ENCODE measurements at places on chromosomes 1 and 21.

DNA sequence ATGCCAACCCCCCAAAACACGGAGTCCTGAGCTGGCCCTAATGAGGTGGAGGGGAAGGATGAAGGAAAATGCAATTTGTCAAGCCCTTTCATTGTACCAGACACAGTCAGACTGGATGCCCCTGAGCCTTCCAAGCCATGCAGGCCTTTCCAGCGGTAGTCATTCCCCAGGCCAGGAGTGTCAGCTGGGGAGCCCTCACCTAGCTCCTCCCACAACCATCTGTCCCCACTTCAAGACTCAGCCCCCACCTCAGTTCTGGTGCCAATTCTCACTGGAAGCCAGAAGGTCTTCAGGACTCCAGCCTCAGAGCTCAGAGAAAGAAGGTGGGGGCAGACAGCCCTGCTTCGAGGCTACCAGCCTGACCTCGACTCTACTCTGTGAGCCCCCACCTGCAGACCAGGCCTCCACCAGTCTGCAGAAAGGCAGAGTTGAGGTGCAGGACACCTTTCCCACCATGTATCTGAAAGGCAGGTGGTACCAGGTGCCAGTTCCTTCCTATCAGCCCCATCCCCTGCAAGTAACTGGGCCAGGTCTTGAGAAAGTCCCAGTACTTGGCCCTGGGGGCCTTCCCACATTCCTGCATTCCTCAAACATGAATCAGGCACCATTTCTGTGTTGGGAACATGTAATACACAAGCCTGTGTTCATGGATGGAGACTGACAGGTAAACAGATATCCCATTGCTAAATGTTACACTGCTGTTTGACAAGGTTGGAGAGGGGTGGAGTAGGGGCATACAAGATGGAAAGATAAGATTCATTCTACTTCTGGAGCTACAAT lies 180.6 kb upstream of the EDN2 start:
- H3K36me3 ChIP-seq = no peaks in the 10 kb centered on the region
- H3K27ac ChIP-seq = peak overlapping the region; percentile 14
- H3K4me1 ChIP-seq = peaks cover 53% of the 10 kb centered on the region
- no peaks in the 10 kb centered on the region for H3K27me3 ChIP-seq
- no peak overlapping the region for H3K4me3 ChIP-seq
- DNase-seq = no peak

DNA sequence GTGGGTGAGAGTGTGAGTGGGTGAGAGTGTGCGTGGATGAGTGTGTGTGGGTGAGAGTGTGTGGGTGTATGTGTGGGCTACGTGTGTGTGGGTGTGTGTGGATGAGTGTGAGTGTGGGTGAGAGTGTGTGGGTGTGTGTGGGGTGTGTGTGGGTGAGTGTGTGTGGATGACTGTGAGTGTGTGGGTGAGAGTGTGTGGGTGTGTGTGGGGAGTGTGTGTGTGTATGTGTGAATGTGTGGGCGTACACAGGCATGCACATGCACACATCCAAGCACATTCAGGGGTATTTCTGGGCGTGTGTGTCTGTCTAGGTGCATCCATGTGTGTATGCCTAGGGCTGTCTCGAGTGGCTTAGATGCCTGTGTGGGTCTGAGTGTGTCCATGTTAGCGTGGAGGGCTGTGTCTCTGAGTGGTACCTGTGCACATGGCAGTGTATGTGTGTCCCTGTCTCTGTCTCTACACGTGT lies 14.0 kb downstream of the SDC3 start:
- H3K4me3 ChIP-seq = no peak overlapping the region
- H3K27ac ChIP-seq = no peak overlapping the region
- DNase-seq = no peak
- peaks cover 21% of the 10 kb centered on the region for H3K27me3 ChIP-seq
- no peaks in the 10 kb centered on the region for H3K4me1 ChIP-seq
- H3K36me3 ChIP-seq = no peaks in the 10 kb centered on the region

DNA sequence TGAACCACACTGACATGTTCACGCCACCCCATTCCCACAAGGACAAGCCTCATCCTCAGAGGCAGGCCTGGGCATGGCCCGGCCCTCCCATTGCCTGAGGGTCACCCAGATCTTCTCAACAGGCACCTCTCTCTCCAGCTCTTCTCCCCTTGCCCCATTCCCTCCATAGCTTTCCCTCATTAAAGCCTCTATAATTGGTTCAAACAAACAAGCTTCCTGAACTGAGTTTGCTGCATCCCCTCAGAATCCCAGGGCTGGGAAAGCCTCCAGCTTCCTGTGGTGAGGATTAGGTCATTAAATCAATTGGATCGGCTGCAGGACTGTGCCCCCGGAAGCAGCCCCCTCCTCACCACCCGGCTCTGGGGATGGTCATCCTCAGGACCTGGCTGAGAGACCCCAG lies 18.9 kb downstream of the CTNNBIP1 start:
- no peaks in the 10 kb centered on the region for H3K27me3 ChIP-seq
- H3K4me1 ChIP-seq = peaks cover 20% of the 10 kb centered on the region
- no peak for DNase-seq
- H3K27ac ChIP-seq = no peak overlapping the region

GRCh38 chr1:203531063-203531462 lies 37.1 kb downstream of the OPTC start:
- DNase-seq = no peak
- no peak overlapping the region for H3K27ac ChIP-seq
- H3K36me3 ChIP-seq = no peaks in the 10 kb centered on the region
- H3K27me3 ChIP-seq = peaks cover 8% of the 10 kb centered on the region
- H3K4me1 ChIP-seq = peaks cover 12% of the 10 kb centered on the region

DNA sequence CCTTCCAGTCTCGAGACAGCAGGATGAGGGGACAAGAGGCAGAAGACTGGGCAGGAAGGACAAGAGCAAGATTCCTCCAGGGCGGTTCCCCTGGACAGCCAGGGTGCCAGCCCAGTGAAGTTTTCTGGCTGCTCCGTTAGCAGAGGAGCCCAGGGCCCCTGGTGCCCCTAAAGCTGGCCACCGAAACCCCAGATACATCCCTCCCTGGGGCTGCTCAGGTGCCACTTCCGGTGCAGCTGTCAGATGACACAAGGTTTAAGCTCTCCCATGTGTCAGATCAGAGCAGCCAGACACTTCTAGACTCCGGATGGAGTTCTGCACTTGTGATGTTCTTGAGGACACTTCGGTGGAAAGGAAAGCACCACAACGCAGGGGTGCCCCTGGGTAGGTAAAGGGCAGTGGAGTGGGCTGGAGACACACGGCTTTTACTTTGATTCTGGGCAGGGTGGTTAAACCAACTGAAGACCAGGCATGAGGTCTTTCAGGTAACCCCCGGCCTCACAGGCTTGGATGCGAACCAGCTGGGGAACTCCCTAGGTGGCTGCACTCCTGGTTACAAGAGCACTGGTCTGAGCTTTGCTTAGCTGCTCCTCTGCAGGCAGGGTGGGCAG lies 85.7 kb downstream of the ITPKB start:
- peak overlapping the region; percentile 95 for H3K27ac ChIP-seq
- peaks cover 69% of the 10 kb centered on the region for H3K4me1 ChIP-seq
- peaks cover 10% of the 10 kb centered on the region for H3K36me3 ChIP-seq
- peak; percentile 70 for DNase-seq

DNA sequence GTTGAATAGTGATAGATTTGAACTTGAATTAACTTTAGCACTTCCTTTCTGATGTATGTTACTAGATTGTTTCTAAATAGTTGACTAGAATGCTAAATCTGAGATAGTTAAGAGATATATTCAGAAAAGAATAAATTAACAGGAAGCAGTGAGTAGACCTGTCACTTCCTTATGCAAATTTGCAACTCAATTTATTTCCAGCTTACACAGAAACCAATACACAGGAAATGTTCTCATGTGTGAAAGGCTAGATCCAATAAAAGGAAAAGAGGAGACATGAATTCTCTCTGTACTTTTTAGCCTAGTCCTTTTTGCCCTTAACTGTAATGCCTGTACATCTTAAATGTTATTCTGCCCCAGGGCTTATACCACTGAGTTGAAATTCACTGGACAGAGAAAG lies 522.3 kb downstream of the COL11A1 start:
- H3K4me3 ChIP-seq = no peak overlapping the region
- no peaks in the 10 kb centered on the region for H3K36me3 ChIP-seq
- no peaks in the 10 kb centered on the region for H3K27me3 ChIP-seq
- no peak overlapping the region for H3K27ac ChIP-seq

- H3K36me3 ChIP-seq = no peaks in the 10 kb centered on the region
- peaks cover 6% of the 10 kb centered on the region for H3K4me1 ChIP-seq
- no peak overlapping the region for H3K4me3 ChIP-seq
- no peak for DNase-seq
Observed at GRCh38 chr1:10687782-10688408, 108.6 kb downstream of the CASZ1 start.

DNA sequence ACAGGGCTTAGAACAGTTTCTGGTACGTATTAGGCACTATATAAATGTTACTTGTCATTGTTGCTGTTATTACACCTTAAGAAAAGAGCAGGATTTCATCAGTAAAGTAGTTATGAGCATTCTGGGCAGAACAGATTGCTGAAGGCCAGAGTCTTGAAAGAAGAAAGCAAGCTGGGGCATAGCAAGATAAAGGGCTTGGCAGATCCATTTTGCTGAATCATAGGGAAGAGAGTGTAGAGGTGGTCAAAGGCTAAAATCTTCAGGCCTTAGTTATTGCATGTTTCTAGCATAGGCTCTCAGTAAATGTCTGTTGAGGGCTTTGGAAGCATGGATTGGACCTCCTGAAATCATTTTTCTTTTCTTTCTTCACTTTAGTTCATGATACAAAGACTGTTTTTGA lies 67.5 kb downstream of the PLA2G4A start:
- no peaks in the 10 kb centered on the region for H3K4me1 ChIP-seq
- H3K4me3 ChIP-seq = no peak overlapping the region
- no peaks in the 10 kb centered on the region for H3K27me3 ChIP-seq
- no peaks in the 10 kb centered on the region for H3K36me3 ChIP-seq
- DNase-seq = no peak
- H3K27ac ChIP-seq = no peak overlapping the region
